ENCODE measurements at places on chromosomes 2 and 18.

GRCh38 chr18:76434452-76434851, 60.6 kb downstream of the ZNF516 start:
- DNase-seq: no peak

- no peak for DNase-seq
These were observed 170.3 kb downstream of the GLI2 start for GRCh38 chr2:120905824-120906571.

- DNase-seq: no peak
These were observed 6.9 kb upstream of the TEX261 start for GRCh38 chr2:71001592-71001927.

- no peak for DNase-seq
These were observed 202.5 kb upstream of the SLC8A1 start for GRCh38 chr2:40654346-40654745.

GRCh38 chr2:238105506-238106338, 5.6 kb downstream of the ESPNL start:
- no peak for DNase-seq

GRCh38 chr2:62467475-62468321, 38.3 kb downstream of the TMEM17 start:
- no peak for DNase-seq

Data from substantia nigra (tissue), 51 donors.